ENCODE measurements at places on chromosomes 12 and 14.

DNA sequence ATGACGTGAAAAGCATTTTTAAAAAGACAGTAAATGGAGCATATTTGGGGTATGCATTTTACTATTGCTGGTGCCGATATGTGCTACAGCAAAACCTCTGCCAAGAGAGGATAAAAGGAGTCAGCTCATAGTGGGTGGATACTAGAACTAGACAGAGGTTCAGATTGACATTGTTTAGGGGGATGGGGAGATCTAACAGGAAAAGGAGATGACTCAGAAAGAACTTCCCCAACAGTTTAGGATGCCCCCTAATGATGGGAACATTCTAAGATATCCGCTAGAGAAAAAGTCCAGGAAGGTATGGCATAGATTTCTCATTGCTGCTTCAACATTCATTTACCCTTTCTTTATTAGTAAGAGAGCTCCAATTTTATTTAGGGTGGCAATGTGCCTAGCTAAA lies 110.5 kb upstream of the CLEC14A start:
- DNase-seq: no peak

DNA sequence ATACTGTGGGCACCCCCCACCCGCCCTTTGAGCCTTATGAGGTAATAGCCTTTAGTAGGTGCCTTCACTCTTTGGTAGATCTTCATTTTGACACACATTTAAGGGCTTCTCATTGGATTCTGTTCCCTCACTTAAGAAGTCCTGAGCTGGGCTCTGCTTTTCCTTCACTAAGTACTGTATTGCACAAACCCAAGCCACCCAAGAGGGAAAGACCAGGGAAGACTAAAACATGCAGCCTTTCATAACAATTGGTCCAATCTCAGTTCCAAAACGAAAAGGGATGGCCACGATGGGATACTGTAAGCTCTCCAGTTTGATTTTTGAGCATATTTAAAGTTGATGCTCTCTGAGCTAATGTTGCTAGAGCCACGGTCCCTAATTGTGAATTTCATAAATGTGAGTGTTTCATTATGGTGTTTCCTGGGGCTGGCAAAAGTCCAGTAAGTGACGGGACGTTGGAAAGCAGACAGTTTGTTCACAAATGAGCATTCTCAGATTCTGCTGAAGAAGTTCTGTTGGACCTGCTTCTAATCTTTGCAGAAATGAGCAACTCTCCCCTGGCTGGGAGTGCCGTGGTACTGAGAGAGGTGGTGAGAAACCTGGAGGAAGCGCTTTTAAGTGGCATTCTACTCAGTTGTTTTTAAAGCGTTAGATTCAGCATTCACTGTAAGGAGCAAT lies 9.4 kb downstream of the SSPN start:
- DNase-seq: no peak

- no peak for DNase-seq
Measured at GRCh38 chr12:3757261-3757660, 4.4 kb upstream of the CRACR2A start.

DNA sequence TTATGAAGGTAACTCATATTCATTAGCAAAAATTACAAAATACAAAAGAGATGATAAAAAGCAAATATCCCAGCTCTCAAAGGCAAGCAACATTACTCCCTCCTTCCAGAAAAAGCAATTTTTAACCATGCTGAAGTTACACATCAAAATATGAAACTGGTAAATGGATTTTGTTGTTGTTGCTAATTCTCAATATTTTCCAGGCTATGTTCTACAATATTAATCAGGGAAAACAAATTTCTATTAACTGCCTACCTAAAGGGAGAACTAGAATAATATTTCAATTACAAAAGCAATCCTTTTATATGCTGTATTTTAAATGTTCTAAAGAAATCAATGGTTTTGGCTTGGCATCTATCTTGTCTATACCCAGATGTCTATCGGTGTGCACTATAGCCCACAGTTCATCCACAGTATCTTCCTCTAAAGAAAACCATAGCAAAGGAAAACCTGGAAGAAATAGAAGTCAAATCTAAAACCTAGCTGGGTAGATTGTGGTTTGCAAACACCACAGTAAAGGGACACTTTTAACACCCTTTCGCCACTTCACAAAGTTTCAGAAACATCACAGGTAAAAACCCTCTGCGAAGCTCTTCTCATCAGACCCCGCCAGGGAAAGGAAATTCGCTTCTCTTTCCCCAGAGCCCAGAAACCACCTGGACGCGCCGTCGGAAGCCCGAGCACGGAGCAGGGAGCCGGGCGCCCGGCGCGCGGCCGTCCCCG lies 32.0 kb downstream of the TC2N start:
- DNase-seq: no peak

- no peak for DNase-seq
Measured at GRCh38 chr12:130792821-130793553, 46.1 kb downstream of the STX2 start.

- DNase-seq: no peak
Measured at GRCh38 chr12:3145546-3146310, 68.5 kb downstream of the TSPAN9 start.

DNA sequence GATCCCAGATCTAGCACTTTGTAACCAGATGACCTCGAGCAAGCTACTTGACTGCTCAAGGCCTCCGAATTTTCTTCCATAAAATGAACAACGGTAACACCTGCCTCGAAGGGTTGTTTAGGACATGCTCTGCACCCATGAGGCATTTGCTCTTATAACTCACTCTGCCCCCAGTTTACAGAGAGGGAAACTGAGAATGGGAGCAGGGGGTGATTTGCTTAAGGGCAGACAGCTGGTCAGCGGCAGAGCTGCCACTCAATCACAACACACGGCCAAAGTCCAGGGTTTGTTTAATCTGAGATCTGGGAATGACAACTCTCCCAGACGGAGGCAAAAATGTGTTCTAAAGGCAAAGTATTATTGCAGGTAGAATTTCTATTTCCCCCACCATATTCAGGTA lies 156.3 kb downstream of the RIMBP2 start:
- DNase-seq: no peak

DNA sequence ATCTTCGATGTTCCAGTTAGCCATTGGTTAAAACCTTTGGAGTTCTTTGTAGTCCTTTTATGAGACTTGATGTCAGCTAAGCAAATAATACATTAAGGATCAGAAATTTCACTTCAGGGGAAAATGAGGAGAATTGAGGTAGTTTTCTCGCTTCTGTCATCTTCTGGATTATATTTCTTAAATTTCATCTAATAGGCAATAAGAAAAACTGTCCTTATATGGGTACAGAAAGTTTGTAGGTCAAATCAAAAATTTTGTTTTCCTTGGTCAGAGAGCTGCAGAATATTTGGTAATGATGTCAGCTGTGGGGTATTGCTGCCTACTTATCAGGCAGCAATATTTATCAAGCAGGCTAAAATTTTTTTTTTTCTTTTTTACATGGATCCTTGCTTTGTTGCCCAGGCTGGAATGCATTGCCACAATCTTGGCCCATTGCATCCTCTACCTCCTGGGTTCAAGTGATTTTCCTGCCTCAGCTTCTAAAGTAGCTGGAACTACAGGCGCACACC lies 37.1 kb downstream of the RIMKLB start:
- no peak for DNase-seq

DNA sequence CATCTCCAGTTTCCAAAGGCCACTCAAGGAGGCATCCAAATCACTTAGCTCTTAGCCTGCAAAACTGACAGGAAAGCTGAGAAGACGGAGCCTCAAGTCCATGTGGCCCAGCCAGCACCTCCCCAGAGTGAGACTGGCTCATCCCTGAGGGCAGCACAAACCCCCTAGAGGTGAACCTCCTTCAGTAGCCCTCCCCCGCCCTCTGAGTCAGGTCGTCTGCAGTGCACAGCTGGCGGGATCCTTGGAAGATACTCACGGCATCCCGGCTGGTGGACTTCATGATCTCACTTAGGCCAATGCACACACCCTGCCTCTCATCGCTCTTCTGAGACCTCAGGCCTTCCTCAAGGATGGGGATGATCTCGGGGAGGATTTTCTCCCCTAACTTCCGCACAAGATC lies 24.1 kb upstream of the RAB35 start:
- no peak for DNase-seq

DNA sequence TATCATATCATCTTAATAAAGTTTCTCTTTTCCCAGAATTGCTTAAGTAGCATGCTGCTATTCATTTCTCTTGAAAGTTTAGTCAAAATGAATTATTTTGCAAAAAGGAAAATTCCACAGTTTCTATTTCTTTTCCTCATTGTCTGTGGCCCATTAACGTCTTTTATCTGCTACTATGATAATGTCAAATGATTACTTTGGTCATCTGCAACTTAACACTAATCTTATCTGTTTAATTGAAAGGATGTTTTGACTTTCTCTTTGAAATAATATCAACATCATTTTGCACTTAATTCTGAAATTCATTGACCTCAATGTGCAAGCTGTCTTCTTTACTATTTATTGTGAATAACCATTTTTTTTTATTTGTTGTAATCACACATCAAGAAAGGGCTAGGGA lies 146.5 kb upstream of the SLCO1C1 start:
- DNase-seq: no peak

GRCh38 chr14:49886523-49886922 lies 6.4 kb upstream of the ARF6 start:
- DNase-seq: no peak

- DNase-seq: no peak
Measured at GRCh38 chr12:40208707-40209446, 15.9 kb upstream of the LRRK2 start.

- no peak for DNase-seq
Measured at GRCh38 chr12:50542448-50542847, 37.7 kb downstream of the DIP2B start.

GRCh38 chr12:85507456-85507855 lies 227.4 kb downstream of the ALX1 start:
- DNase-seq: no peak

DNA sequence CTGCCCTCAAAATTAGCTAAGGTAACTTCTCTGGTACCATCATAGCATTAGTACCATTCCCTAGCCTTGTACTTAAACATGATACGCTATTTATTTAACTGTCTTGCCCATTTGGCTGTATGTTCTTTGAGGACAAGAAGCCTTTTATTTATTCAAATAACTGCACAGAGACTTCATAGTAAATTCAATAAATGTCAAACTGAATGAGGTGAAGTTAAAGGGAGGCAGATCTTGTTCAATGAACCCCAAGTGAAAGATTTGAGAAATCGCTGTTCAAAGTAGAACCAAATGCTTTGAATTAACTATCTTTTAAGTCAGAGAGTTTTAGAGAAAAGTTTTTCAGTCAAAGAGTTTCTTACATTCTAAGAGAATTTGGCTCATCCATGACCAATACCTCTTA lies 203.6 kb downstream of the GXYLT1 start:
- DNase-seq: no peak

DNA sequence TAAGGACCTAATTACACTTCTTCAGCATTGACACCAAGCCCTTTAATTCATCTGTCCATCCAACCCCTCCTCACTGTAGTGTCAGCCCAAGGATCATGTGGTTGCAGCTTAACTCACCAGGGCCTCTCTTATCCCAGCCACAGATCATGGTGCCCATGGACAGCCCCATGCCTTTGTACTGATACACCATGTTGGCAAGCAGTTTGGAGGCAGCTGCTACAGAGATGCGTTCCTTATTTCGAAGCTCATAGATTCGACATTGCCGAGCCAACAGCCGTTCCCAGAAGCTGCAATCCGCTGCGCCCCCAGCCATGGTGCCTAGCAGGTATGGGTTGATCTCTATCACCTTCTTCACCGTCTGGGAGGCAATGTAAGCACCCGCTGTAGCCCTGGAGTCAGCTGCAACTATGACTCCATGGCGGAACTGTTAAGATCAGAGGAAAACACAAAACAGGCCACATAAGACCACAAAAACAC lies 1.4 kb downstream of the PSMB5 start:
- DNase-seq: no peak

DNA sequence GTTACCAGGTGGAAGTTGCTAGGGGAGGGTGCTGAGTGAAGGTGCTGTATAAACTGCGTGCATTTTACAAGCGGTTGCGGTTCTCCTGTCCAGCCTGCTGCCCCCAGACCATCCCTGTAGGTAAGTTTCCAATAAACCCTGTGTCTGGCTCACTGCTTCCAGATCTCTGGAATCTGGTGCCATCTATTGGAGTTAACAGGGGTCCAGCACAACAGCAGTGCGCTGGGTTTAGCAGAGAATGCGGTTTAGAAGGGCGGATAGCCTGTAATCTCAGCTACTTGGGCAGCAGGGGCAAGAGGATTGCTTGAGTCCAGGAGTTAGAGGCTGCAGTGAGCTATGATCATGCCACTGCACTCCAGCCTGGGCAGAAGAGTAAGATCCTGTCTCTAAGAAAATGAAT lies 4.9 kb downstream of the AACS start:
- no peak for DNase-seq

- no peak for DNase-seq
Measured at GRCh38 chr12:45473636-45474035, 255.9 kb upstream of the ARID2 start.

GRCh38 chr12:6538420-6539313 lies 4.3 kb downstream of the GAPDH start:
- DNase-seq: no peak

- DNase-seq: no peak
Measured at GRCh38 chr14:50020799-50021198, 95.6 kb downstream of the VCPKMT start.

DNA sequence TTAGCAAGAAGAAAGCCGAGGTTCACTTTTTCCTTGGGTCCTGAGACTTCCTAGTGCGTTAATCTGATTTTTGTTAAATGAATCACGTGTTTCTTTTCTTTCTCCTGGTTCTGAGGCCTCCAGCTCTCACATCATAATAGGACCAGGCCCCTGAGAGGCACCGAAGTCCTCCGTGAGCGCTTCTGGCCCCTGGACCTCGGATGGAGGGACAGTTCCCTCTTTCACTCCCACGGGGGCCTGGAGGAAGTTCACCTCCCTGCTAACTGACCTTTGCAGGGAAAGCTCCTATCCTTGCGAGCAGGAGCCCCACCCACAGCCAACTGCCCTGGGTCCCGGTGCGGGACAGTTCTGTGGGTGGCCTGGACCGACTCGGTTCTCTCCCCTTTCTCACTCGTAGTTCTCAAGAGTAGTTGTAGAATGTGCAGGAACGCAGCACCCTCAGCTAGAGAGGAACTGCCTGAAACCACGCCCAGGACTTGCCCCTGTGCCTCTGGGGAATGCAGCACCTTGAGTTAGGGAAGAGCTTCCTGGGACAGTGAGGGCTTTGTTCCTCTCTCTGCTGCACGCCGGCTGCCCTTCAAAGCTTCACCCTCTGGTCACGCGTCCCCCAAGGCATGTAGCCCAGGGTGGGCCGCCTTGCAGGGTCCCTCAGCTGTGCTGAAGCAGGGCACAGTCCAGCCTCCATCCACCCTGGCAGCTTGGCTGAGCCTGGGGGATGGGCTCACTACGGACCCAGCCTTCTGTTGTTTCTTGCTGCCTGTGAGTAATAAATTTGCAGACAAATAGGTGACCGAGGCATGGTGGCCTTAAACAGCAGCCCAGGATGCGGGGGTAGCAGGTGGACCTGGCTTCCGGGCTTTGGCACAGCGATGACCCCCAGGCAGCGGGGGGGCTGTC lies 264.6 kb downstream of the ADGRD1 start:
- DNase-seq: no peak

- no peak for DNase-seq
Measured at GRCh38 chr14:99938376-99938775, 126.8 kb upstream of the EVL start.

- no peak for DNase-seq
Measured at GRCh38 chr12:131737150-131737827, 26.4 kb downstream of the SFSWAP start.

GRCh38 chr12:26630546-26631027 lies 202.4 kb downstream of the ITPR2 start:
- DNase-seq: no peak

All from stimulated activated CD4-positive, alpha-beta T cell treated with anti-CD3 and anti-CD28 coated beads, Interleukin-1b, Interleukin-23, amount 100 ng/mL, for 1 hour (primary cell).